Activated T-cell treated with anti-CD3 and anti-CD28 coated beads for 24 hours (primary cell): ENCODE measurements at places on chromosomes 1 and 21.

- DNase-seq = no peak
These were observed 111.1 kb downstream of the SMYD2 start for GRCh38 chr1:214391873-214392645.

DNA sequence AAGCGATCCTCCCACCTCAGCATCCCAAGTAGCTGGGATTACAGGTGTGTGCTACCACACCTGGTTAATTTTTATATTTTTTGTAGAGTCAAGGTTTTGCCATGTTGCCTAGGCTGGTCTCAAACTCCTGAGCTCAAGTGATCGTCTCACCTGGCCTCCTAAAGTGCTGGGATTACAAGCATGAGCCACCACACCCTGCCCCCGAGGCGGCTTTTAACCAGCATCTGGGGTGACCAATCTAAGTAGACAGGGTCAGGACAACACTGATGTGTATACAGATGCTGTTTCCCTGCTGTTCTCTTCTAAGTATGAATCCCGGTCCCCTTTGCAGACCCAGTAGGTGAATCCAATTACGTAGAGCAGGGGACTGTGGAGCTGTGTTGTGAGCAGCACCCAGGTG lies 23.9 kb downstream of the THAP3 start:
- DNase-seq = no peak

DNA sequence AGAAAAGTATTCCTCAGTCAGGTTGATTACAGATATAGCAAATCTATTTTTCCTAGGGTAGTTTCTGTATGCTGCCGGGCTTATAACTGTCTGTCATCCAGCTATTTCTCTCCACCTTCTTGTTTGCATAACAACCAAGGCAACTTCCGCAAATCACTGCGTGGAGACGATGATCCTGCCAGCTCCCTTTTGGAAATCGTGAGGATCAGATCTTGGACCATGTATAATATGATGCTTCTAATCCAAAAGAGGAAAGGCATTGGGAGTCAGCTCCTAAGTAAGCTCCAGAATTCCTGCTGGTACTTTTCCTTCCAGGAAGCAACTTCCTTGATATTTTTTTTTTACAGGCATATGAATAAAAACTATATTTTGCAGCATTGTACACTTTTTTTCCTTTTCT lies 445 bp upstream of the RGS4 start:
- DNase-seq = no peak

GRCh38 chr1:116067566-116067890 lies 43.7 kb upstream of the MAB21L3 start:
- DNase-seq = no peak

DNA sequence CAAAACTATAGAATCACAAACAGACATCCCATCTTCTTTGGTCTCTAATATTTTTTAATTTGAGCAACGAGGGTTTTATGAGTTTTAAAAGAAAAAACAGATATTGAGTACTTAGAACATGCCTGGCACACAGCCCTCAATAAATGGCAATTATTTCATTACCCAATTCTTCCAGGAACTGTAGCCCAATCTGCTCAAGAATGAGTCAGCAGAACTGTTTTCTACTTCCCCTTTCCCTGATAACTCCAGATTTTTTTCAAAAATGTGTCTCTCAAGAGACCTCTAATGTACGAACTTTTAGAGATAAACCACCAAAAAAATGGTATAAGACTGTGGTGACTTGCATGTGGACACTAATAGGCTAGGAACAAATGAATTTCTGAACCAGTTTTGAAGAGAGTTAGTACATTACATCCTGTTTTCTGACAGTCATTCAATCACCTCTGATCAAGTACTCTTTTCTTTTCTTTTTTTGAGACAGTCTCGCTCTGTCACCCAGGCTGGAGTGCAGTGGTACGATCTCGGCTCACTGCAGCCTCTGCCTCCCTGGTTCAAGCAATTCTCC lies 11.5 kb downstream of the ABL2 start:
- no peak for DNase-seq

GRCh38 chr1:178192686-178193085 lies 98.8 kb downstream of the RASAL2 start:
- no peak for DNase-seq

GRCh38 chr1:206782448-206782847 lies 10.2 kb upstream of the IL10 start:
- no peak for DNase-seq

DNA sequence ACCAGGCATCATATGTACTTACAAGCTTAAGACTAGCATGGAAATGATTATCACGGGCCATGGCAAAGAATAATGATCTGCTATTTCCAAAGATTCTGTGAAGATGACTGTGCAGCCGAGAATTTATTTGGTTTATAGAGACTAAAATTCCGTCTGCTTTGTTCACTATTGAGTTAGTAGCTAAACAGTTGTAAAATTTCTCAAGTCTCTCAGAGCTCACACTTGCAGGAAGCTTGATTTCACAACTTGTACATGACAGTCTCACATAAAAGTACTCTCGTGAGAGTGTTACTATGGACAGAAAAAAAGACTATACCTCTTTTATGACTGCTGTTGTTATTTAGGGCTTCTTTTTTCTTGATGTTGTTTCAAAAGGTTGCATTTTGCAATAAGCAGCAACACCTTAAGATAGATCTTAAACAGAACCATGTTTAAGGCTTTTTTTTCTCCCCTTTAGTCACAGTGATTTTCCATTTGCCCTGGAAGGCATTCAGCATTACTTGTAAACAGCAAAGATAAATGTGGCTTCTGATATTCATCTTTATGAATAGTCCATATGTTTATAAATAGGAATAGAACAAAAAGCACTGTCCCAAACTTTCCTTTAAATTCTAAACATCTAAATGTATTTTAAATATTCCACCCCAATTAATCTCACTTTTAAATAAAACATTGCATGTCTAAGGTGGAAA lies 24.8 kb downstream of the ST6GALNAC5 start:
- no peak for DNase-seq

- DNase-seq = no peak
These were observed 351.2 kb downstream of the HHIPL2 start for GRCh38 chr1:222196736-222197135.

DNA sequence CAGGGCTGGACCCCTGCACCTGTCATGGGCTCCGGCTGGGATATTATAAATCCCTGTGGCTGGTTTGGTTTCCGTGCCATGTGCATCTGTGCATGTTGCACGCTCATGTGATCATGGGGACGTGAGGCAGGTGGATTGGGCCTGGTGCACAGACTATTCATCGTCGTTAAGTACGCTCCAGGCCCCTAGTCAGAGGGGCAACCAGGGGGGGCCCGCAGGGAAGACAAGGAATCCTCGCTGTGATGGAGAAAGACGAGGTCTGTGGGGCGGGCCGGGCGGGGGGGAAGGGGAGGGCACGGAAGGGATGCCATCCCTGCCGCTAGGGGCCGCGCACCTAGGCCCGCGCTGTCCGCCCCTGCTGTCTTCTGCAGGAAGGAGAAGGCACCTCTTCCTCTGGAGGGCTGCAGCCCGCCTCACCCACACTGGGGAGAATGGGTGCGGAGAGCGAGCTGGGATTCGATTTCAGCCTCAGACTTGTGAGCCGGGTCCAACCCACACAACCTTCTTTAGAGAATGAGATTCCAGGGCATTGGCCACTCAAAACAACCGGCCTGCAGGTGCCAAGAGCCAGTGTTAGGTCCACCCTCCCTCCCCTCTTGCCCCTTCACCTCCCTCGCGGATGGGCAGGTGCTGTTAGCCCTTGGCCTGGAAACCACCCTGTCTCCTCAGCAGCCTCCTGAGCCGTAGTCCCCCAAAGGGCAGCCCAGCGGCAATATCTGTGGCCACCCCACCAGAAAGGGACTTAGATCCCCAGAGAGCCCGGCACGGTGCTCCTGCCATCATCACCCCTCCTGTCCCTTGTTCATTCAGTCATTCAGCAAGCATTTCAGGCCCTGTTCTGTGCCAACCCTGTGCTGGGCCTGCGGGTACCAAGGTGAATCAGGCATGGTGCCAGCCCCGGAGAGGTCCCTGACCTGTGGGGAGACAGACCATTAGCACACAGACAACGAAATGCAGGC lies 950 bp upstream of the LRP8 start:
- DNase-seq = no peak

GRCh38 chr1:28412731-28413130 lies 43.2 kb downstream of the PHACTR4 start:
- DNase-seq = no peak

- no peak for DNase-seq
These were observed 244.6 kb upstream of the MAP1LC3C start for GRCh38 chr1:242243472-242243871.

DNA sequence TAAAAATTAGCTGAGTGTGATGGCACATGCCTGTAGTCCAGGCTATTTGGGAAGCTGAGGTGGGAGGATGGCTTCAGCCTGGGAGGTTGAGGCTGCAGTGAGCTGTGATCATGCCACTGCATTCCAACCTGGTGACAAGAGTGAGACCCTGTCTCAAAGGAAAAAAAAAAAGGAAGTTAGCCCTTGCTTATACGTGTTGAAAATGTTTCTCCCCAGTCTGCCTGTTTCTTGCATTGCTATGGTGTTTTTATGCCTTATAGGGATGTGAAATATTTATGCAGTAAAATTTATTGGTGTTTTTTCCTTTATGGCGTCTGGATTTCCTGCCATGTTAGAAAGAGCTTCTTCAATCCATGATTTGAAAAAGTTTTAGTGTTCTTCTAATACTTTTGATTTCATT lies 3.6 kb upstream of the RERE start:
- DNase-seq = no peak

DNA sequence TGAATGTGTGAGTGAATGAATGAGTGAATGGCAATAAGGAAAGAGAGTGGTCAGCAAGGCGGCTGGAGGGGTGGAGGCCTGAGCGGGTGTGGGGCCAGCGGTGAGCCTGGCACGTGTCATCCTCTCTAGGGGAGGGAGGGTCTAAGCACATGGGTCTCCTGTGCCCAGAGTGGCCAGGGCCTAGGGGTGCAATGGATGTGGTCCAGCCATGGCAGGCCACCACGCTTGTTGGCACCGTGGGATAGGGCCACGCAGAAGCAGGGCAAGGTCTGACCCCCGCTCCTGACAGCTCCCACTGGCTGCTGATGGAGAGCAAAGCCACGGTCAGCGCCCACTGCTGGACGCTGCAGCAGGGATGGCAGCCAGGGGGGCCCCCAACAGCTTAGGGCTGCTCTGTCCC lies 19.5 kb upstream of the SPSB1 start:
- DNase-seq = no peak

GRCh38 chr21:41681939-41682718 lies 84.7 kb downstream of the RIPK4 start:
- DNase-seq = no peak

DNA sequence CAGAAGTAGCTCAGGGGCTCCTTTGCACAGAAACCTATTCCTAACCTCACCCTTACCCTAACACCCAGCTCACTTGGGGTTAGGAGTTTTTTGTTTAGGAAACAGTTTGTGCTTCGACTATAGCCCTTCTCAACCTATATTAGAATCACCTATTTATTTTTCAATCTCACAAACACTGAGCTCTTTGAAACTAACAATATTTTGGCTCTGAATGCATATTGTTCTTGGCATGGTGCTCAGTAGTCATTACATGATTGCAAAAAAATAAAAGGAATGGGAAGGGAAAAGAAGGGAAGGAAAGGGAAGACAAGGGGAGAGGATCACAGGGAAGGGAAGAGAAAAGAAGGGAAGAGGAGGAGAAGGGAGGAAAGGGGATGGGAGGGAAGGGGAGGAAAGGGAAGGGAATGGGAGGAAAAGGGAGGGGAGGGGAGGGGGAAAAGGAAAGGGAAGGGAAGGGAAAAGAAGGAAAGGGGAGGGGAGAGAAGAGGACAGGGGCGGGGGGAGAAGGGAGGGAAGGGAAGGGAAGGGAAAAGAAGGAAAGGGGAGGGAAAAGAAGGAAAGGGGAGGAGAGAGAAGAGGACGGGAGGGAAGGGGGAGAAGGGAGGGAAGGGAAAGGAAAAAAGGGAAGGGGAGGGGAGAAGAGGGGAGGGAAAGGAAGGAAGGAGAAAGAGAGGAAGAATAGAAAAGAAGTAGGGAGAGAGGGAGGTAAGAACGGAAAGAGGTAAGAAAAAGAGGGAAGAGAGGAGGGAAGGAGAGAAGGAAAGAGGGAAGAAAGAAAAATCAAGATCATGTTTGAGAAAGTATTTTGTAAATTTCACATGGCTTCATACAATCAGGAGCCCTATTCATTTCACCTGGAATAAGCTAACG lies 484.1 kb upstream of the NFIA start:
- DNase-seq = no peak

DNA sequence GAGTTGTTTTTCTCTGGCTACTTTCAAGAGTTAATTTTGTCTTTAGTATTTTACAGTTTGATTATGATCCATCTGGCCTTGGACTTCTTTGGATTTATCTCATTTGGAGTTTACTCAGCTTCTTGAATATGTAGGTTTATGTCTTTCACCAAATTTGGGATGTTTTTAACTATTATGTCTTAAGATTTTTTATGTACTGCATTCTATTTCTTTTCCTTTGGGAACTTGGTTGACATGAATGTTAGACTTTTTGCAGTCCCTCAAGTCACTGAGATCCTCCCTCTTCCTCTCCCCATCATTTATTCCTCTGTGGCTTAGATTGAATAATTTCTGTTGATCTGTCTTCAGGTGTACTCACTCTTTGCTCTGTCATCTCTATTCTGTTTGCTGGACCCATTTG lies 112.0 kb downstream of the XPR1 start:
- DNase-seq = no peak

GRCh38 chr1:43636006-43636641 lies 13.8 kb upstream of the KDM4A start:
- DNase-seq = no peak

GRCh38 chr1:217917281-217917887 lies 286.2 kb downstream of the SPATA17 start:
- DNase-seq = no peak

- DNase-seq = no peak
These were observed 938.7 kb downstream of the TTLL7 start for GRCh38 chr1:83060221-83060620.

- peak; percentile 74 for DNase-seq
These were observed 106.1 kb downstream of the KIAA0319L start for GRCh38 chr1:35451125-35451528.

DNA sequence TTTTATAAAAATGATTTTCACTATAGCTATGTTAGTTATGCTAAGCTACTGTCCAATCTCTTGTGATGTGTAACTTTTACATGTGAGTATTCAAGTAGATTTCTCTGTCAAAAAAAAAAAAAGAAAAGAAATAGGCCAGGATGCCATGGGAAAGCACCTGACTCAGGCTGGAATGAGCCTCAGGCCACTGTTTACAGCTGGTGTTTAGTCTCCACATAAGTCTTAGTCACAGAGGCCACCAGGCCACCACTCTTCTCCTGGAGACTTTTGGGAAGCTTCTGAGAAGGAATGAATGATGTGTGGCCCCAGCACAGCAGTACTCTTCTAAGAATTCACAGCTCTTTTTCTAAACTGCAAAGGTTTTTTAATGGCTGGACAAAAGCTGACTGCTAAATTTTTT lies 48.9 kb downstream of the CHML start:
- DNase-seq = no peak
